ENCODE measurements at places on chromosomes 7 and 10. TPM values are rescaled to one million over a fixed set of nuclear protein-coding genes. Genes with fewer than 3 reads are reported as not detected.

STEAP1 gene
- 2.0 TPM for total RNA-seq

GRCh38 chr7:106047184-106047583 is 64.9 kb downstream of the SYPL1 start:
- H3K4me3 ChIP-seq = no peak overlapping the region
- DNase-seq = no peak
- H3K27me3 ChIP-seq = no peaks in the 10 kb centered on the region
- H3K4me1 ChIP-seq = peaks cover 7% of the 10 kb centered on the region

- no peak overlapping the region for H3K27ac ChIP-seq
- H3K36me3 ChIP-seq = no peaks in the 10 kb centered on the region
- no peak for DNase-seq
- no peaks in the 10 kb centered on the region for H3K4me1 ChIP-seq
- H3K27me3 ChIP-seq = no peaks in the 10 kb centered on the region
Observed at GRCh38 chr10:274866-275265, 139.6 kb downstream of the ZMYND11 start.

GRCh38 chr10:110860576-110861241 is 11.0 kb upstream of the PDCD4 start:
- H3K36me3 ChIP-seq = peaks cover 11% of the 10 kb centered on the region
- peak overlapping the region; percentile 35 for H3K4me3 ChIP-seq
- peak overlapping the region; percentile 95 for H3K27ac ChIP-seq
- no peaks in the 10 kb centered on the region for H3K27me3 ChIP-seq
- no peak for DNase-seq

GRCh38 chr10:95815133-95815532 is 59.2 kb downstream of the ENTPD1 start:
- no peak for DNase-seq
- H3K27me3 ChIP-seq = peaks cover 11% of the 10 kb centered on the region
- H3K4me1 ChIP-seq = peaks cover 2% of the 10 kb centered on the region
- no peak overlapping the region for H3K4me3 ChIP-seq
- H3K27ac ChIP-seq = no peak overlapping the region

CUBN gene
- total RNA-seq = 0.76 TPM

All from activated naive CD8-positive, alpha-beta T cell treated with anti-CD3 and anti-CD28 coated beads for 36 hours (primary cell).